ENCODE measurements at places on chromosomes 6 and 20.

- DNase-seq: no peak
Measured at GRCh38 chr6:156780962-156781853, 4.0 kb downstream of the ARID1B start.

DNA sequence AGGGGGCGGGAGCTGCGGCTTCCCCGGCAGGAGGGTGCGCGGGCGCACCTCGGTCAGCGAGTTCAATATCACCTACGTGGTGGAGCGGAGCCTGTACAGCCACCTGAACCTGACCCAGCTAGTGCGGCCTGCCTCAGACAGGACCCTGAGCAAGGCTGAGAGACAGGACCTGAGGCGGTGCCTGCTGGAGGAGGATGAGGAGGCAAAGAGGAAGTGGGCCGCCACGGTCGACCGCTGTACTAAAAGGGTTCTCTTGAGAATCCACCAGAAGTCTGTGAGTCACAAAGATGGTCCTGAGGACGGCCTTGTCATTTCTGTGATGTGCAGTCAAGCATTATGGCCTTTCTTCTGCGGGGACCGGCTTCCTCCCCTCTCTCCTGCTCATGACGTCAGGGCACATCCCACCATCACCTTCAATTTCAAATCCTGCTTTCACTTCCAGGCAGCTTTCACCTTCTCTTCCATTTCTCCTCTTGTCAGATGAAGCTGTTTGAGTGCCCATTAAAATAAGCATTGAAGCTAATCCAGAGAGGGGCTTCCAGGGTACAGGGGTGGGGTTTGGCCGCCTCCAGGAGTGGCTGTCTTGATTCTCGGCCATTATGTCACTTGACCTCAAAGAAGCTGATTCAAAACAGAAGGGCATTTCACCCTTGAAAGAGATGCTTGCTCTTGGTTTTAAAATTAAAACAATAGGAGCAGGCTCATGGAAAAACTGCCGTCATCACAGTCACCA lies 177.6 kb downstream of the SASH1 start:
- DNase-seq: no peak

GRCh38 chr6:166419717-166420116 lies 37.0 kb upstream of the MPC1 start:
- no peak for DNase-seq

DNA sequence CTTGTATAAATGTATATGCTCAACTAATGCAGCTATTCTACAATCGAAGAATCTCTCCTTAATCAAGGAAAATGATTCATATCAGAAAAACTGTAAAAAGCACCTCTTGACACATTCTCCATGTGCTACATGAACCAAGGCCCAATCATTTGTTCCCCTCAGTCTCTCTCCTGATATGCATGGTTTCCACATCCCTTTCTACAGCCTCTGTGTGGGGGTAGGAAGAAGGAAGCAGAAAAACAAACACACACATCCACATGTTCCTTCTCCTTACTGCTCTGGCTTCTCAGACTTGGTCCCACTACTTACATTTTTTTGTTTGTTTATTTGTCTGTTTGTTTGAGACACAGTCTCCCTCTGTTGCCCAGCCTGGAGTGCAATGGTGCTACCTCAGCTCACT lies 510.5 kb downstream of the PRKN start:
- no peak for DNase-seq

DNA sequence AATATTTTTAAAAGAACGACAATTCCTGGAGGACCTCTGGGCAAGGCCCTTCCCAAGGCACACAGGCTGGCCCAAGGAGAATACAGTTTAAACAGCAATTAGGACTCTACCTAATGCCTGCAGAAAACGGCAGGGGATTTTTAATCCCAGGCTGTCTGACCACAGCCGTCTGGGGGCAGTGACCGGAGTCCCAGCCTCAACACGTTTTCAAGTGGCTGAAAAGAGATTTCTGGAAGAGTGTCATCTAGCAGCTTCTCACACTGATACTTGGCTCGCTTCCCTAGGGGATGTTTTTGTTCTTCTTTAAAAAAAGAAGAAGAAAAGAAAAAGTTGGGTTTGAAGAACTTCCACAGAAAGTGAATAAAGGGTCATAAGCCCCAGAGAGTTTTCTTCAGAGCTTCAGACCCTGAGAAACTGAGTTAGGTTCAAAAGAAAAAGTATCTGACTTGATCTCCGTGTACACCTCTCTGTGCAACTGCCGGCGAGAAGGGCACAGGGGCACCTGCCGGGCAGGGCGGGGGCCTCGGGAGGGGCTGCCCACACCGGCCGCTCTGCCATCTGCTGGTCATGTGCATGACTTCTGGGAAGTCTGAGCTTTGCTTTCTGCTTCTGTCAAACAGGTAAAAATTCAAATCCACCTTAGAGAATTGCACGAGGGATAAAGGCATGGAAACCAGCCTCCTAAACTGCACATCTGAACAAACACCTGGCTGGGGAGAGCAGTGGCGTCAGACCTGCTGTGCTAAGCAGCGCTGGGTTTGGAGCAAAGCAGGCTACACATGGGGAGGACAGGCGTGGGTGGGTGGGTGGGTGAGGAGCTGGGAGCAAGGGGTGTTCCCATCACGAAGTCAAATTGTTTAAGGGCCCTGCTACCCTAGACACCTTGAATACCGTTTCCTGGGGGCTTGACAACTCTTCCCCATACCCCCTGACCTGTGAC lies 33.0 kb downstream of the RRBP1 start:
- DNase-seq: peak; percentile 11
